Activated T-cell treated with anti-CD3 and anti-CD28 coated beads, Interleukin-2, amount 50 U/mL, for 48 hours (primary cell): ENCODE measurements at places on chromosomes 1 and 21.

GRCh38 chr21:35423709-35424108 is 374.6 kb upstream of the RUNX1 start:
- DNase-seq, result no peak

GRCh38 chr21:29287383-29287782 is 11.3 kb upstream of the BACH1 start:
- DNase-seq, result no peak

DNA sequence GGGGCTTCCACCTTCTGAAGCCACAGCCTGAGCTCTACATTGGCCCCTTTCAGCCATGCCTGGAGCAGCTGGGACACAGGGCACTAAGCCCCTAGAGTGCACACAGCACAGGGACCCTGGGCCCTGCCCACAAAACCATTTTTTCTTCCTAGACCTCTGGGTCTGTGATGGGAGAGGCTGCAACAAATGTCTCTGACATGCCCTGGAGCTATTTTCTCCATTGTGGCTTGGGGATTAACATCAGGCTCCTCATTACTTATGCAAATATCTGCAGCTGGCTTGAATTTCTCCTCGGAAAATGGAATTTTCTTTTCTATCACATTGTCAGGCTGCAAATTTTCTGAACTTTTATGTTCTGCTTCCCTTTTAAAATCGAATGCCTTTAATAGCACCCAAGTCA is 795.7 kb downstream of the LTN1 start:
- DNase-seq, result no peak

- DNase-seq, result no peak
These were observed 83.9 kb upstream of the NBPF4 start for GRCh38 chr1:108327534-108328466.

GRCh38 chr1:229138058-229138457 is 132.9 kb upstream of the RAB4A start:
- DNase-seq, result no peak

- no peak for DNase-seq
These were observed 134.8 kb downstream of the PIGK start for GRCh38 chr1:77084457-77084856.

GRCh38 chr1:209862391-209863356 is 34.9 kb downstream of the UTP25 start:
- no peak for DNase-seq

DNA sequence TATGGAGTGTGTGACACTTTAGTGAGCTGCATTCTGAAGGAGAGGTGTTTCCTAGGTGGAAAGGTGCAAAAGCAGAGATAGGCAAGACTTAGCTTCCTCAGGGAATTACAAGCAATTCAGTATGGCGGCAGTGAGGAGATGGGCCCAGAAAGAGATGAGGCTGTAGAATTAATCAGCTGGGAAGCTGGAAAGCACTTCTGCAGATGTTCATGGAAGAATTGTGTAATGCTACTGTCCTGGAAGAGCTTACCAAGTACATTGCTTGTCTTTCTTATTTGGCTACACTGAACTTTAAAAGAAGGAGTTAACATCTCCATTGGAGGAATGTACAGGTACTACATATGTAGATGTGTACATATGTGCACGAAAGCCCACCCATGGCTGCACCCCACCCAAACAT is 103.7 kb upstream of the DPT start:
- DNase-seq, result no peak

GRCh38 chr1:93749487-93749886 is 67.8 kb upstream of the BCAR3 start:
- DNase-seq, result no peak

GRCh38 chr1:98078596-98078995 is 157.8 kb upstream of the DPYD start:
- DNase-seq, result no peak

DNA sequence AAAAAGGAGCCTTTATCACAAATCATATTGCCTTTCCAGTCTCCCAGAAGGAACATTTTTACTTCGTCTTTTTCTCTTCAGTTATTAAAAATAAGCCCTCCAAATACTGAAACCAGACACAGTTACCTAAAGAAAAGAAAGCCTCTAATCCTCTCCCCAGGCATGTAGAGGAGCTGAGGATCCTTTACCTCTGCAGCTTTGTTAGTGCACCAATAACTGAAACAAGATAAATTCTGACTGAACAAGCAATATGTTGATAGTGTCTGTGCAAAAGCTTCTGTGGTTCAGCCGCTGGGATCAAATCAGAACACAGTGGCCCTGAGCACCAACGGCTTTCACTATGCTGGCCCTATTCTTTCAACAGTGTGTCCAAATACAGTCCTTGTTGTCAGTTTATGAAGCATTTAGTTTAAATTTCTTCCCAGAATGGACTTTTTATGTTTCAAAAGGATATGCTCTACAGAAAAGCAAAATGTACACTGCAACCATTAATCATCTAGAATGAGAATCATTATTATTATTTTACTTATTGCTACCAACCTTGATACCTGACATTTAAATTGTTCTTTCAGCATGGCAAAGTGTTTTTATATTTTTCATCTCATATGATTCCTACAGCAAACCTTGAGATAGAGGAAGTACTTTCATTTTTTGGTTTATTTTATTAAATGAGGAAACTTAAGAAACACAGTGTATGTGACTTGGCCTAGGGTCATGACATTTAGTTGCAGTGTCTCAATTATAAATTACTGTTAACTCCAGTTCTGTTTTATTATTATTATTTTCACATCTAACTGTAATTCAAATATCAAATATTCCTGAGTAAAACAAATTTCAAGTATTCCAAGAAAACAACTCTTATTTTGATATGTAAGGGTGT is 217.9 kb downstream of the NEGR1 start:
- no peak for DNase-seq

GRCh38 chr1:189205863-189206262 is 1271.8 kb downstream of the BRINP3 start:
- DNase-seq, result no peak

GRCh38 chr1:15788624-15789301 is 18.7 kb downstream of the UQCRHL start:
- DNase-seq, result no peak

- no peak for DNase-seq
These were observed 86.9 kb downstream of the MPZL1 start for GRCh38 chr1:167808690-167809089.

DNA sequence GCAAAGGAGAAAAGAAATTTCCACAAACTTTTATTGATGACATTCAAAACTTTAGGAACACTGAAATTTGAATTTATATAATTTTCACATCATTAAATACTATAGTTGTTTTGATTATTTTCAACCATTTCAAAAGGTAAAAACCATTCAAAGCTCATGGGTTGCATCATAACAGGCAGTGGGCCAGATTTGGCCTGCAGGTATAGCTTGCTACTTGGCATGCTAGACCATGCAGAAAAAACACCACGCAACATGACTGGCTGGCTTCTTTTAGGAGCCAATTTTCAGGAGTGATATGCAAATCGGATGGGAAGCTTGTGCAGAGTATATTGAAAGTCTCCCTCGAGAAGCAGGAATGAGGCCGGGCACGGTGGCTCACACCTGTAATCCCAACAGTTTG is 144.8 kb downstream of the GLUL start:
- DNase-seq, result no peak

GRCh38 chr21:26783466-26784195 is 61.6 kb downstream of the ADAMTS1 start:
- DNase-seq, result no peak

DNA sequence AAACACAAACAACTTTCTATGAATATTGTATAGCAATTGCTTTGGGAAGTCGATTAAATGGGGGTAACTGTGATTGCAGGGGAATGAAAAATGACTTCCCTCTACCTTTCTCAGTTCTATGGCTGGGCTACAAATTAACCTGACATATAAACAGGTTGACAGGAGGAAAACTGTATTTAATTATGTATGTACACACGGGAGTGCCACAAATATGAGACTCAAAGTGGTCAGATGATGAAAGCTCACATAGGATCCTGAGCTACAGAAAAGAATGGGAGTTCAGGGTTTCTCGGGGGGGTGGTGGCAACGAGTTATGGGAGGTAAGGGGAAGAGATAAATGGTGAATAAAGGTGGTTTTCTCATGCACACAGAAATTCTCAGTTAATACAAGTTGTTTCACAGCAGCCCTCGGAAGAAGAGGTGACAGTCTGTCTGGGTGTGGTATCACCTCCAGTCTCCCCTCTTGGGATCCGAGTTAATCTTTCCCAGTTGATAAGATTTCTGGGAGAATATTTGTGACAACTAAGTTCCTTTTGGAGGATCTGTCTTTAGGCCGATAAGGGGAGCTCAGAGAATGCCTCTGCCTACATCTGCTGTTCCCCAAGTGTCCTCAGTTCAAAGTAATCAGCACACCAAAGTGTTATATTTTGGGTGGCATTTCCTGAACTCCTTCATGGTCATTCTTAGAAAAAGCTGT is 26.3 kb downstream of the GADD45A start:
- DNase-seq, result no peak

DNA sequence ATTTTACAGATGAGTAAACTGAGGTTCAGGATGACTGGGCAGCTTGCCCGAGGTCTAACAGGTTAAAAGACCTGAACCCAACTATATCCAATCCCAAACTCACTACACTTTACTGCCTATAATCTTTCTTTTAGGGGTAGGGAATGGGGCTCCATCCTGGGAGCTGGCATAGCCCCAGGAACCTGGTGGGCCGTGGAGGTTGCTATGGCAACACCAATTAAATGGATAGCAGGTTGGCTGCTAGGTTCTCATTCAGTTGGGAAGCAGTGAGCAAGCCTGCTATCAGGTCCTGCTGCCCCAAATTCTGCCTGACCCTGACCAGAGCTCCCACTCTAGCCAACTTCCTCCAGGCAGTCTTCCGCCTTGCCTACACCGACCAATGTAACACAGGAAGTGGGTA is 40.9 kb downstream of the LRP8 start:
- no peak for DNase-seq

GRCh38 chr1:94832931-94833585 is 12.9 kb downstream of the SLC44A3 start:
- DNase-seq, result no peak

DNA sequence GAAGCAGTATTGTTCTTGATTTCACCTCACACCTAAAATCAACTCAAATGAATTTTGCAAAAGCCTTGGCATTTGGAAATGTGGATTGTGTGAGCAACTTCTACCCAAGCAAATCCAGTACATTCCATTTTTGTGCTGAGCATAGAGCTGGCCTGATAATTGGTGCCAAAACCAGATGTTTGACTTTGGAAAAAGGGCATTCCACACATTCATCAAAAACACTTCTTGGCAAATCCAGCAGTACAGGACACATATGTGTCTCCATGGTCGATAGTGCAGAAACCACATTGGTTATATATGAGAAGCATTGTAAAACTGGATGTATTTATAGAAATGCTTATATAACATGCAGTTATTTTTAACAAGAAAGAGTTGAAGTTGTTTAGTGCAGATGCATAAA is 210.4 kb downstream of the KCNK2 start:
- no peak for DNase-seq

DNA sequence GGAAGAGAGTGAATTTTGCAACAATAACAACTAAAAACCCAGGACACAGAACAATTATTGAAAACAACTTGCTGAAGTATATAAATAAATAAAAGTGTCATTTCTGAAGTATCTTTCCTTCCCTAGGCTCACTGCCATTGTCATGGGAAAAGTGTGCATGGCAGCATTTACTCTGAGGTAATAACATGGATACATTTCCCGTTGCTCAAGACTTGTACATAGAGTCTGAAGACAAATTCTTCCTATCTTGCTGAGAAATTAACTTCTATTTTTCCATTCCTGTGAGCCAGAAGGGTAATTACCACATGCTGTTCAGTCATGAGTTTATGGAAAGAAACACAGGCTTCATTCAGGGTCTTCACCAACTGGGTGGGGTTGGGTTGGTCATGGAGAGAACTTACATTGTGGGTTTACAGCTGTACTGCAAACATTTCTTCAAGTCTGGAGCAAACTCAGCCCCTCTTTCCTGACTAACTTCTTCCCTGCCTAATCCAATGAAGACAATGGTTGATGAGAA is 32.2 kb downstream of the ST6GALNAC3 start:
- no peak for DNase-seq

- no peak for DNase-seq
These were observed 52.9 kb upstream of the DIPK1A start for GRCh38 chr1:93014168-93014567.

GRCh38 chr21:38221594-38221993 is 35.2 kb upstream of the KCNJ15 start:
- no peak for DNase-seq

DNA sequence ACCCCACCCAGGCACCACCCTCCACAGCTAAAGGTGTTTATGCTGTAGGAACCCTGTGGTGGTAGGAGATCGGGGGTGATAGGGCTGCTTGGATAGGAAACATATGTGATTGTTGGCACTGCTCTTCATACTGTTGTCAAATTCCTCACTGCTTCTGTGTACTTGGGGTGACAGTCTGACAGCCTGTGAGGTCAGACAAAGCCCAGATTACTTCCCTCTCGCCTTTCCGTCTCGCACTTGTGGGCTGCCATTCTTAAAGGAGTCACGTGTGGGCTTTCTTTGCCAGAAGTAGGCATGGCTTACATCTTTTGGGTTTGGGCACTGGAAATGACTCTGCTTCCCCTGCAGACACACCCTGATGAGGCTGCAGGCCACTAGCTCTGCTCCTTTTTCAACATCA is 363.8 kb downstream of the DISC1 start:
- no peak for DNase-seq

- DNase-seq, result no peak
These were observed 23.1 kb downstream of the RCC2 start for GRCh38 chr1:17416389-17416788.

GRCh38 chr21:24217151-24217550 is 1390.1 kb downstream of the MRPL39 start:
- no peak for DNase-seq

DNA sequence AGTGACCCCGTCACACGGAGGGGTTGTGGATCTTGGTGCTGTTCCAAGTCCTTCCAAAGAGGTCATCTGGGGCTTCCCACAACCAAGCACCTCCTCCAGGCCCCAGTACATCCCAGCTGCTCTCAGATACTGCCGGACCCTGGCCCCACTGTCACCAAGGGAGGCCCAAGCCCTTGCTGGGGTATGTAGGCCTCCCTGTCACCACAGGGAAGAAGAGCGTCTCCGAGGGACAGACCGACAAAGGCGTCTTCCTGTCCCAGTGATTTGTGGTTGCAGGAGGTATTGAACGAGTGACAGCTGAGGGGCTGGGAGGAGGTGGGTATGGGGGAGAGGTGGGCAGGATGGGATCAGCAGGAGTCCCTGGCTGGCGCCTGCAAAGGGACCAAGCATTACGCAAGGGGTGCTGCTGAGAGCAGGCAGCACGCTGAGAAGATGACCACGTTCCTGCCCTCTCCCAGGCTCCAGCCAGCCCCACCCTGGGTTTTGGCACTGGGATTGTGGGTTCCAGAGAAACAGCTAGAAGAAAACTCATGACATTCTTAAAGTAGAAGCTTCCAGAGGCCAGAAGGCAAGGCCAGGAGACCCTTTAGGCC is 29.7 kb downstream of the LRP8 start:
- DNase-seq, result no peak
